ENCODE measurements at places on chromosomes 4 and X.

DNA sequence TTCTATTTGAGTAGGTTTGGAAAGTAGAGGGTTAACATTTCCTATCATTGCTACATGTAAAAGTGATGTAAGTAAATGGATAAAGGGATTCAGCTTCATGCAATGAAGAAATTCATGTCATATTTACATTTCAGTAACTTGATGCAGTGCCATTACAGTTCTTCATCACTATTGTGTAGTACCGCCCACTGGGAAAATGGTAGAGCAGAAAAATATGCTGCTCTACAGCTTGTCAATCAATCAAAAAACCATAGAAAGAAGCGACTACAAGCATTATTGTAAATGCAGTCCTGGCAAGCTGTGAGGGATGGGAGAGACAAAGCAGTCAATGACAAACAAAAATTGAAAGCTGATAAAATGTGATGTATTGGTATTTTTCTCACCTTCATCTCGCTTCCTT lies 1597.9 kb downstream of the RPA4 start:
- DNase-seq, result no peak

GRCh38 chrX:136438192-136438591 lies 49.6 kb upstream of the BRS3 start:
- no peak for DNase-seq

DNA sequence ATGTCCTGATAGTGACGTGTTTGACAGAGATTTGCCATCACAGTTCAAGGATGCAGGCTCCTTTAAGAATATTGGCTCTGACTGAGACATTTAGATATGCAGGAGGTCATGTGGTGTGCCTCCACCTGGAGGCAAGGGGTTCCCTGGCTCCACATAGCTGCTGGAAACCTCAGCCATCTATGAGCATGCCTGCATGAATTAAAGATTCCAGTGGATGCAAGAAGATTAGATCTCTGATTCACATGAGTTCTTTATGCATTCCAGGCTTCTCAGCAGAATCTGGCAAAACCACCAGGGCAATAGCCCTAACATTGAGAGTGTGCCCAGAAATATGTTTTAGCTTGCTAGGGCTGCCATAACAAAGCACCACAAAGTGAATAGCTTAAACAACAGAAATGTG lies 298.5 kb upstream of the AADAT start:
- DNase-seq, result no peak

- no peak for DNase-seq
Measured at GRCh38 chr4:109301651-109302360, 652 bp downstream of the COL25A1 start.

GRCh38 chr4:89708903-89709421 lies 128.0 kb downstream of the SNCA start:
- DNase-seq, result no peak

DNA sequence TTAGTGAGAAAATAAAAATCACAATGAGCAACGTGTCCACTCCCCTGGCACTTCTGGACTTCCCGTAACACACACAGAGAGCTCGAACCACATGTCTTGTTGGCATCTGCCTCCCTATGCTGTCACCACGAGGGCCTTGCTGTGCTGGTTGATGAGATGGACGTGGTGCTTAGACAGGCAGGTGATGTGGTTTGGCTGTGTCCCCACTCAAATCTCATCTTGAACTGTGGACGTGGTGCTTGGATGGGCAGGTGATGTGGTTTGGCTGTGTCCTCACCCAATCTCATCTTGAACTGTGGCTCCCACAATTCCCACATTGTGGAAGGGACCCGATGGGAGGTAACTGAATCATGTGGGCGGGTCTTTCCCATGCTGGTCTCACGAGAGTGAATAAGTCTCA lies 40.0 kb downstream of the FGFRL1 start:
- DNase-seq, result peak; percentile 7

- no peak for DNase-seq
Measured at GRCh38 chrX:131365766-131366165, 76.7 kb upstream of the IGSF1 start.

- no peak for DNase-seq
Measured at GRCh38 chr4:165079476-165079875, 25.8 kb downstream of the TRIM75 start.

- no peak for DNase-seq
Measured at GRCh38 chr4:24000470-24000831, 110.6 kb upstream of the PPARGC1A start.

DNA sequence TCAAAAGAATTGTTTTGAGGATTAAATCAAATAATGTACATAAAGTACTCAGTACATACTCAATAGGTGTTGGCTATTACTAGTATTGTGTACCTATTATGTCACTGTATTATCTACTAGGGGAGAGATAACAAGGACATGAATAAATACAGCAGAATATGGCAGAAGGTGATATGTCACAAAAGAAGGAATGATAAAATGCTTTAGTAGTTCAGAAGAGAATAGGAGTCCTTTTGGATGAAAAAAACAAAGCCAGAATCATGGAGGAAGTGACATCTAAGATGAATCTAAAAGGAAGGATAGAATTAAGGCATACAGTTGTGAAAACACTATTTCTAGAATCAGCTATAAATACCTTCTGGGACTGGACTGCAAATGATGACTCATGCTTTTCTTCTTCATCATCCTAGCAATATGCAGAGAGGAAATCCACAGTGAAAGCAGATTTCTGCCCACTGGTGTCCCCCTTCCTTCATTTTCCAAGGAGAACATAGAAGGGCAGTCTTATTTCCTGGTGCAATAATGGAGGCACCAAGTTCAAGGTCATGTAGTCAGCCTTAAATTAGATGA lies 98.7 kb downstream of the GLUD2 start:
- DNase-seq, result no peak

DNA sequence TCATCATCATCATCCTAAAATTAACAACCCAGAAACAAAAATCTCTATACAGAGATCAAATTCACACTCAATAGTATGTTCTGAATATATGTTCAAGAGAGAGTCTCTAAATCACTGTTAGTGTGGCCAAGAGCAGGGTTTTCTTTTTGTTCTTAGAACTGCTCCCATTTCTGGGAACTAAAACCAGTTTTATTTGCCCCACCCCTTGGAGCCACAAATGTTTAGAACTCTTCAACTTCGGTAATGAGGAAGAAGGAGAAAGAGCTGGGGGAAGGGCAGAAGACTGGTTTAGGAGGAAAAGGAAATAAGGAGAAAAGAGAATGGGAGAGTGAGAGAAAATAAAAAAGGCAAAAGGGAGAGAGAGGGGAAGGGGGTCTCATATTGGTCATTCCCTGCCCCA lies 32.3 kb downstream of the CYBB start:
- DNase-seq, result no peak

GRCh38 chr4:108053251-108053711 lies 63.6 kb downstream of the HADH start:
- no peak for DNase-seq

GRCh38 chr4:94892051-94892450 lies 134.3 kb downstream of the BMPR1B start:
- DNase-seq, result no peak

- DNase-seq, result no peak
Measured at GRCh38 chr4:42445038-42445437, 47.8 kb downstream of the SHISA3 start.

- no peak for DNase-seq
Measured at GRCh38 chrX:23854945-23855344, 52.8 kb downstream of the APOO start.

DNA sequence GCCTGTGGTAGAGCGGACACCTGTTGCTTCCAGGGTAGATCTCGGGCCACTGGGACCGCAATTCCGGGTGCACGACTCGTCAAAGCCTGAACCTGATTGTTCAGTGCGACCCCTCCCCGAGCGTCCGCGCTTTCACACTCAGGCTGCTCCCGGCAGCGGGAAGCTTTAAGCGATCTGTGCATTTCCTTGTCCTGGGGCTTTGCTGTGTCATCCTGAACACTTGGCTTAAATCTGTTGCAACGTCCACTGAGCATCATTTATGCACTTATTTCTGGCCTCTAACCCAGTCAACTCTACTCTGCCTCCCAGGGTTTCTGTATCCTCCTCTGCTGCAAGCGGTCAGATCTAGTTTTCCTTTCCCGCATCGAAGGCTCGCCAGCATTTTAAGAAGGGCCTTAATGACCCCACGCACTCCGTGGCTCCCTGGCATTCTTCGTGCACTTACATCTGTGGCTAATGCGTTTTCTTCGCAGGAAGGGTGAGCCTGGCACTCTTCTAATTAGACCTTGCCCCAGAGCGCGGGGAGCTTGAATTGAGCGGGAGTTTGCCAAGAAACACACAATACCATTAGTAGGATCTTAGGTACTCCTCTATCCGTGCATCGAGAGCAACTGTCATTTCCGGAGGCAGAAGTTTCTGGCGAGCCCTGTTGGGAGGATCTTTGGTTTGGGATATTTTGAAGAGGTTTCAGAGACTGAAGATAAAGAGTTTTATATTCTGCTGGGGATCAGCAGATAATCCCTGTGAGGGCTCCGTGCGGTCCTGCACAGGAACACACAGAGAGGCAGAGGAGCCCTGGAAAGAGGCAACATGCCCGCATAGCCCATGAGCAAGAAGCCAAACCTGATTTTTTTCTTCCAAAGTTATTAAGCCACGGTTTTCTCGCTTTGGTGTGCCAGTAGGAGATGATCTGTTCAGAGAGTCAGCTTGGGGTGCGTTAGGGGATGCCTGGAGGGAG lies 654 bp upstream of the DDIT4L start:
- no peak for DNase-seq

DNA sequence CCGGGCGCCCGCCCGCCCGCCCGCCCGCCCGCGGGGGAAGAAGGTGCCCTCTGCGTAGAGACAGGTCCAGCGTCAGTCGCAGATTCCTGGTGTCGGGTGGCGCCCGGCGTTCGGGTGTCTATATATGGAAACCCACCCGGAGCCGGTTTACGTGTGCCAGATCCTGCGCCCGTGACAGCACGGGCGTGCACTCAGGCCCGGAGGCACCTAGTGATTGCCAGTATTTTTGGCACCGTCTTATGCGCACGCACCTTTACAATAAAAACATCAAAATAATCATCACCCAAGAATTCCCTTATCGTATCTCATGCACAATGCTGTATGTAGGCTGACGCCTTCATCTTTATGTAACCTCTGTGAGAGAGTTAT lies 519 bp downstream of the SLC25A4 start:
- no peak for DNase-seq

DNA sequence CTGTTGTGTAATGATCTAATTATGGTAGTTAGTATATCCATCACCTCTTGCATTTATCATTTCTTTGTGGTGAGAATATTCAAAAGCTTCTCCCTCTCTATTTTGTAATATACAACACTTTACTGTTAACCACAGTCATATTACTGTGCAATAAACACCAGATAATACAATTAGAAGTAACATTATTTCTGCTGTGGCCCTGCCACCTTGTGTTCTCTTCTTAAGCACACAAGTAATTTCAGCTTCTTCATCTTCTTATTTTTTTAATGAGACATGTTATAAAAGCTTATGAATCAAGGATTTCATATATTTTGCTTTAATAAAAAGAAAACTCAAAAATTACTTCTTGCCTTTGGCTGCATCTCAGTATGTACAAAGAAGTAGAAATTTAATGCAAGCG lies 675.2 kb upstream of the INTU start:
- no peak for DNase-seq

GRCh38 chr4:35689870-35690269 lies 554.4 kb downstream of the ARAP2 start:
- DNase-seq, result no peak

DNA sequence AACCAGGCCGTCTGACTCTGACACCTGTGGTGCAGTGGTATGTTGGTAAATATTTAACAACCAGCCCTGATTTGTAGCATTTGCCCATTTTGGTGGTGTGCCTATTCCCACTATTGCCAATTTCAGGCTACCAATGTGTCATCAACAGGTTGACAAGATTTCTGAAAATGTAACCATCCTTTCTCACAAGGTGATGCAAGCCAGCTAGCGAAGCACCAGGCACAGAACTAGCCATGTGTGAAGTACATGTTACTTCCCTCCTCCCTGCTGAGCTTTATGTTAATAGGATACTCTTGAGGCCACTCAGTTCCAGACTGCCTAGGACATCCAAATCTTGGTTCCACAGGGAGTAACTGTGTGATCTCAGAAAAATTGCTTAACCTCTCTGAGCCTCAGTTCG lies 7.2 kb upstream of the MAMLD1 start:
- no peak for DNase-seq

DNA sequence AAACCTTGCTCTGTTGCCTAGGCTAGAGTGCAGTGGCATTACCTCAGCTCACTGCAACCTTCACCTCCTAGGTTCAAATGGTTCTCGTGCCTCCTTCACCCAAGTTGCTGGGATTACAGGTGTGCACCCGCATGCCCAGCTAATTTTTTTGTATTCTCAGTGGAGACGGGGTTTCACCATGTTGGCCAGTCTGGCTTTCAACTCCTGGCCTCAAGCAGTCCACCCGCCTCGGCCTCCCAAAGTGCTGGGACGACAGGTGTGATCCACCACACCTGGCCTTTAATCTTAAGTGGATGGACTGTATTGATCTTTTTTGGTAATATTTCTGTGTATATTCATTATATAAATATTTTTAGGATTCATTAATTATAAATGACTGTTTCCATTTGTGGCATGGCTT lies 158.7 kb upstream of the CXorf51A start:
- no peak for DNase-seq

DNA sequence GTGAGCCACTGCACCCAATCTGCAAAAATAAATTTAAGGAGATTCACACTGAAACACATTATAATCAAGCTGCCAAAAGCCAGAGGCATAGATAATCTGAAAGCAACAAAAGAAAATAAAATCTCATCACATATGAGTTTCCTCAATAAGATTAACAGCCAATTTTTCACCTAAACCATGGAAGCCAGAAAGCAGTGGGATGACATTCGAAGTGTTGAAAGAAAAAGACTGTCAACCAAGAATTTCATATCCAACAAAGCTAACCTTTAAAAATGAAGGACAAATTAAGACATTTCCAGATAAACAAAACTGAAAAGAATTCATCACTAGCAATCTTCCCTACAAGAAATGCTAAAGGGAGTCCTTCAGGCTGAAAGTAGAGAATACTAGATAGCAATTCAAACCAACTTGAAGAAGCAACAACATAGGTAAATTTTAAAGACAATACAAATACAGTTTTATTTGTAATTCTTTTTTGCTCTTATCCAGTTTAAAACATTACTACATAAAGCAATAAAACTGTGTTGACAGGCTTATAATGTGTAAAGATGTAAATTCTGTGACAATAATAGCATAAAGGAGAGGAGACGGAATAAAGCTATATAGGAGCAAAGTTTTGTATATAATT lies 23.1 kb upstream of the KLHL8 start:
- no peak for DNase-seq

DNA sequence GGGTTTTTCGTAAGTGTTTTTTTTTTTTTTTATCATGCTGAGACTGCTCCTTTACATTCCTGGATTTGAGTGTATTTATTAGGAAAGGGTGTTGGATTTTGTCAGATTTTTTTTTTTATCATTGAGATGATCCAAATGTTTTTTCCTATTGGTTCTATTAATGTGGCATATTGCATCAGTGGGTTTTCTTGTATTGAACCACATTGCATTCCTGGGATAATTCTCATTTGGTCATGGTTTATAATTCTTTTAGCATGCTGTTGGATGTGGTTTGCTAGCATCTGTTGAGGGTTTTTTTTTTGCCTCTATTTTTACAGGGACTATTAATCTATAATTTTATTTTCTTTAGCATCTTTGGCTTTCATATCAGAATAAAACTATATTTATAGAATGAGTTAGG lies 28.8 kb downstream of the COL4A5 start:
- DNase-seq, result no peak

Measured in RWPE2 (cell line).